ENCODE measurements at places on chromosomes 12 and 14.

DNA sequence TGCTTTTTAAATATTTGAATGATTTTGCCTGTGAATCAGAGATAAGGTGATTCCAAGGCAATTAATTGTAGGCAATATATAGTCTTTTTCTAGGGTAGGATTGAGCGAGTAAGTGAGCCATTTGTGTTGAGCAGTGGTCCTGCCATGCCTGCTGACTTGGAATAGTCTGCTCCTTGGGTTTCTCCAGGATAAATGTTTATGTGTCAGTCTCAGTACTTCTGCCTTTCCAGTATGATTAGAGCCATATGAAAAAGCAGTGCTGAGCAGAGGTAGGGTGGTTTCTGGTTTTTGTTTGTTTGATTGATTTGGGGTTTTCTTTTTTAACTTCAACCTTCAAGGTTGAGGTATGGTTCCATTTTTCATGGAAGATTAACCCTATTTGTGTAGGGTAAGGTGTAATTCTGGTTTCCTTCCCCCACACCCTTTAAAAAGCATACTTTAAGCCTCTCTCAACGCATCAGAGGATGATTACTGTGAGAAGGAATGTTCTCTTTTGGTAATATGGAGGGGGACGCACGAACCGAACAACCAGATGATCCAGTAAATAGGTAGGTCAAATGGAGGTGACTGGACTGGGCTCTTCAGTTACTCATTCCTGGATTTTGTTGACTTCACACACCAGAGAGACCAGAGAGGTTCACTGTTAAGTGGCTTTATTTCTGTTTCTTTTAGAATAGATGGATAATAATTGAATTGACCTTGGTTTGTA lies 22.7 kb downstream of the FRMD6 start:
- DNase-seq: no peak

DNA sequence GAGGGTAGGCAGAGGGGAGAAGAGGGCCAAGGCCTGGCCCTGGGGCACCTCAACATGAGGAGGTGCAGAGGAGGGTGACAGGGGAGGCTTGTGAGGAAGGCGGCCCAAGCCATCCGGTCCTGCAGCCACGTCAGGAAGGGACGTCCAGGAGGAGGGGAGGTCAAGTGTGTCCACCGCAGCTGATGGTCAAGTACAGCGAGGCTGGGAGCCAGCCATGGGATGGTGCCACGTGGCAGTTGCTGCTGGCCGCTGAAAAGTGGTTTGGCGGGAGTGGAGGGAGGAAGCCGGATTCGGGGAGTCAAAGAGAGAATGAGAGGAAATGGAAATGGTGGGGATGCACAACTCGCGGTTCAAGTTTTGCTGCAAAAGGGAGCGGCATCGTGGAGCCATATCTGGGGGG lies 41.2 kb downstream of the PRIMA1 start:
- no peak for DNase-seq

DNA sequence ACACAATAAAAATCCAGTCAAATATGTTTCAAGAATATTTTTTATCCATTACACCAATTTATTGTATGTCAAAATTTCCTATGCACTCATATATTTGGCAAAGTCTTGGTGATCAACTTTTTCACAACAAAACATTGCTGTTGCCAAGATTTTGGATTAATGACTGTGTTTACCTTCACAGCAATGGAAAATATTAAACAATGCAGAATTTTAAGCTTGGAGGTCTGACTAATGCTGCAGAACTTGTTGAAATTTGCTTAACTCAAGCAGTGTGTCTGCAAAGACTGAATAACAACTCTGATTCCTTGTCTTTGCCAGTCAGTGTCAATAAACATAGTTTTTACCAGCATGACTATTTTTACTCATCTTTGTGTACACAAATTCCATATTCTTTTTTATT lies 336.4 kb downstream of the CCER1 start:
- no peak for DNase-seq

DNA sequence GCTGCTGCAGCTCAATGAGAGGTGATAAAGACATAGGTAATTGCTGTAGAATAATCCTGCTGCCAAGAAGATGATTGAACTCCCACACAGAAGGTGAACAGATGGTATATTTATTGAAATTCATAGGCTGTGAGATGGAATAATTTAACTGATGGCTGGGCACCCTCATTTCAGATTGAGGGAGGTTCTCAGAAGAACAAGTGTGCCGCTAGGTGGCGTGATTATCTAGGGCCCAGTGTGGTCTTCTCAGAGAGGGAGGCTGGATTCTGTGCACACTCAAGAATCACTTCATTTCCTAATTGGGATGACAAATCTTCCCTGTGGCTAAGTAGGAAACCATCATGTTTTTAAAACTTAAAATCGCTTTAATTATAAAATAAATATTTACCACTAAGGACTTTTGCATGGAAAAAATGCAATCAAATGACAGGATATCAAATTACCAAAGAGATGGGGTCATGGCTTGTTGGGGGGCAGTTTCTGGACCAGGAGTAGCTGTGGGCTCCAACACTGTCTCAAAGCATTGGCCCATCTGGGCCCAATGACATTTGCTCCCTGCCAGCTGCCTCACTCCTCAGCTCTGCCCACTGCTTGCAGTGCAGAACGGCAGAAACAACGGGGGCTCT lies 132.3 kb downstream of the SNAPC1 start:
- DNase-seq: no peak

GRCh38 chr14:34072921-34073320 lies 122.0 kb upstream of the EGLN3 start:
- no peak for DNase-seq

DNA sequence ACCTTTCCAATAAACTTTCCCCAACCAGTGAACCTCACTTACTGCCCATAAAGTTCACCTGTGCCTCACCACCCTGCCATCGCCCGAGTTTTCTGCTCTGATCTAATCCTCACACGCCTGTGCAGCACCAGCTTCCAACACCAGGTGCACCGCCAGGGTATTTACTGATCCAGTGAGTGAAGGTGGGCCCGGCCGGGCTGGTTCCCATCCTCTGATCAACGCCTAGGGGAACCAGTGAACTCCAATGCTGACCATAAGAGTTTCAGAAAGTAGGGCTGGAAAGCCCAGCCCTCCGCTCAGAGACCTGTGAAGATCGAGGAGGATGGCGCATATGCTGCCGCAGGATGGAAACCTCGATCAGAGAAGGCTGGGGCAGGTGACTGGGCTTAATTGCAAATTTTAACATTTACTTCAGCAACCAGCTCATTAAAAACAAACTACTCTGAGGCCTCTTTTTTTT lies 685 bp upstream of the MYL6B start:
- no peak for DNase-seq

- no peak for DNase-seq
These were observed 19.2 kb downstream of the NR2C1 start for GRCh38 chr12:95054206-95054605.
